ENCODE measurements at places on chromosomes 5 and 9.

DNA sequence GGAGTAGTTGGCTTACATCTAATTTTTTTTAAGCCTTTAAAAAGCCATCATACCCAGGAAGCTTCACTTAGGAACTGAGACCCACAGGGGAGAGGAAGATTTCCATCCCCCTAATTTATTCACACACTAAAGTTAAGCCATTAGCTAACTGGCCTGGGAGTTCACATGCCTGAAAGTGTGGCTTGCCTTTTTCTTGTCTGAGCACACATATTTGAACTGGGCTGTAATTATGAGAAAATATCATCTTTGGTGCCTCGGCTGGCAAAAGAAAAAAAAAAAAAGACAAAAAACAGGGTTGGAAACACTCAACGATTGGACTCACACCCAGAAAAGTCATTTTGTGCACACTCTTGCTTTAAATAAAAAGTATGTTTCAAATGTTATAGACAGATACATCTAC is 847.3 kb downstream of the MAT2B start:
- DNase-seq: no peak

DNA sequence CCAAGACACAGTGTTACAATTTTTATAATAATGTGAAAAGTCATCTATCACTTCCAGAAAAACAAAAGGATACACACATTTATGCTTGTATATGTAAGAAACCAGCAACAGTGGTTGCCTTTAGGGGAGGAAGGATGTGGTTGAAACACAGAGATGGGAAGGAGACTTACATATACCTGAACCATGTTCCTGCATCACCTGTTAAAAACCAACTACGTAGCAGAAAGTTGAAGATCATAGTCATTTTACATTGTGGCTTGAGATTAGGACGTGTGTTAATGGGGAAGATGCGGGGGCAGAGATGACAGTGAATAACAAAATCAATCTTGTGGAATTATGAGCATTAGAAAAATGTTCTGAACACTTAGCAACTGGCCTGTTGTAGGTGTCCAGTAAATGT is 307.3 kb downstream of the MLLT3 start:
- DNase-seq: no peak

DNA sequence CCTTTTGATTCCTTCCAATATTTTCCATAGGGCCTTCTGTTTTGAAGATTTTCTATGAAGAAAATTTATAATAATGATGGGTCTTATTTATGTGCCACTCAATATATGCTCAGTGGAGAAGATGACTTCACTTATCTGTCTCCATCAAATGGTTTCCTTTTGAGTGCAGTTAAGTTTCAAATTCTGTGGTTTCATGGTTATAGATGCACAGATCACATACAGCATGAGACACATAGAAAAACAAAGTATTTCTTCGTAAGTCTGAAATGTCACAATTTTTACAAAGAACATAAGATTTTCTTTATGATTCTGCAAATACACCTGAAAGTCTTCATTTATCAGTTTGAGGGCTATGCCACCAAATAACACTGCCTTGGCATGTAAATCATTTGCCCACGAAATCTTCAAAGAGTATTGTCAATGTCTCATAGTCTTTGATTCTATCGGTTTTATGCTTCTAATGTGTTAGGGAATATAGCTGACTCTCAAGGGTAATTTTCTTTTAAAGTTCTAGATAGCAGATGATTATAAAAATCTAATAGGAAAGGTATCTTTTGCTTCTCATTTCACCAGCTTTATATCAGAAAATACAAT is 14.1 kb downstream of the CFAP95 start:
- no peak for DNase-seq

- DNase-seq: no peak
Measured at GRCh38 chr9:122221183-122221811, 7.5 kb downstream of the LHX6 start.

DNA sequence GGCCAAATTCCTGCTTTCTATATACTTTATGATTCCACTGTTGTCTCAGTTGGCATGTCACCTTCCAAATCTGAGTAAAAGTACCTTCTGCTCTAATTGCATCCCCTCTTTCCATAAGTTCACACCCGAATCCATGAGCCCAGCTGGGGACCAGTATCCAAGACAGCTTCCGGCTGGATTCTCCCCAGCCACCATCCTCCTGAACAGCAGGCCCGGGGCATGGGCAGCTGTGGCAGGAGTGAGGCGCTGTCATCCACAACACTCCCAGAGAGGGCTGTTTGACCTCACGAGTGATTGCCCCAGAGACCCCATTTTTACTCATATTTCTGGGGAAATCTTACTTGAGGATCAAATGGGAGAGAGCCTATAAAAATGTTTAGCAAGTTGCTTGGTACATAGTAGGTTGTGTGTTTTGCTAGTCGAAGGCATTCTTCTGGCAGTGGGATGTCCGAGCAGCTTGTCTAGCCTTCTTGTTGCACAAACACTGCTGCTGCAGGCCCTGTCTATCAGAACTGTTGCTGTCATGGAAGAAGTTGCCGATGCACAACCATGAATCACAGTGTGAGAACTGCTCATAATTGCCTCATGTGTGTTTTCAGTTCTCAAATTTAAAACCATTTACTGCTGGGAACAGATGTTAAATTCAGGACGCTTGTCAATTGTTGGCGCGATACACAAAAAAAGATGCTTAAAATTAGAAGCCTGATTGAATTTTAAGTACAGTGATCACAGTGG is 93.8 kb downstream of the HSPA4 start:
- no peak for DNase-seq

DNA sequence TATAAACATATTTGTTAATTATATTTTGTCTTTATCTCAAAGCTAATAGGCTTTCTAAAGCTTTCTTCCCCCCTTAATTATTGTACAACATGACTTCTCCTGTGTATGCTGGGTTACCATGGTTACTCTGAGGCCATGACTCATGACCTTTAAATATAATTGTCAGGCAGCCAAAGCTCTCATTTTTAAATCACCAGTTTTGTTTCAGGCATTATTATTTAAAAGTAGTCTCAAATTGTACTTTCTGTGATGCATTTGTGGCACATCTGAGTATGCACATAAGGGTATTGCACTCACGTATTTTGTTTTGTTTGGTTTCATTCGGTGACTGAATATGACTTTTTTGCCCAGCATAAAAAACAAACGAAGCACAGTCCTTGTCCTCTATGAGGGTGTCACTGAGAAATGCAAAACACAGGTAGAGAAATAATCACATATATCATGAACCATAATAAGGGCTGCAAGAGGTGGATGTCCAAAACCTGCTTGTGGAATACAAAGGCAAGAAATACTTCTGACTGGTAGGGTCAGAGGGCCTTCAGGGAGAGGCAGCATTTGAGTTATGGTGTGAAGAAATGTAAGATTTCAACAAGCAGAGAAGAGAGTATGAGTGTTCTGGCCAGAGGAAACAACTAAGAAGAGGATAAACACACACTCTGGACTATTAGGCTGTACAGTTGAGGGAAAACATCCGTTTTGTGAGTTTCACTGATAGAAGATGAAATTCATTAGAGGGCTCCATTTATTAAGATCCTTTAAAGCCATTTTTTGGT is 2.1 kb downstream of the CCDC192 start:
- no peak for DNase-seq

GRCh38 chr5:83922699-83923098 is 202.0 kb upstream of the HAPLN1 start:
- DNase-seq: no peak

DNA sequence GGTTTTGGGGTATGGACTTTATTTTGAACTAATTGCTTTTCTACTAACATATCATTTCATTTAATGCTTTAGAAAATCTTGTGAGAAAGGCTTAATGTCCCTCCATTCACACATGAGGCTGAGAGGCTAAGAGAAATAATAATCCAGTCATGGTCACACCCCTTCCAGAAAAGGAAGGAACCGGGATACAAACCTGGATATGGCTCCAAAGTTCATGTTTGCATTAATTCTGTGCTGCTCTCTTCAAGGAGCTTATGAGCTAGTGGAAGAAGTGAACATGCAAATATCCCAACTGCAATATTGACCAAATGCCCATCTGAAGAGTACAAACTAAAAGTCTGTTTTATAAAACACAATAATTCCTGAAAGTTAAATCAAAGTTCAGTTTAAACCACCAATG is 732.1 kb upstream of the RIOK2 start:
- DNase-seq: no peak

- DNase-seq: no peak
Measured at GRCh38 chr5:2901096-2901495, 149.6 kb upstream of the IRX2 start.

- DNase-seq: peak; percentile 10
Measured at GRCh38 chr9:89880721-89881120, 275.9 kb downstream of the GADD45G start.

- DNase-seq: no peak
Measured at GRCh38 chr5:14212838-14213237, 69.7 kb downstream of the TRIO start.

- DNase-seq: no peak
Measured at GRCh38 chr9:111064160-111064837, 26.0 kb upstream of the LPAR1 start.

DNA sequence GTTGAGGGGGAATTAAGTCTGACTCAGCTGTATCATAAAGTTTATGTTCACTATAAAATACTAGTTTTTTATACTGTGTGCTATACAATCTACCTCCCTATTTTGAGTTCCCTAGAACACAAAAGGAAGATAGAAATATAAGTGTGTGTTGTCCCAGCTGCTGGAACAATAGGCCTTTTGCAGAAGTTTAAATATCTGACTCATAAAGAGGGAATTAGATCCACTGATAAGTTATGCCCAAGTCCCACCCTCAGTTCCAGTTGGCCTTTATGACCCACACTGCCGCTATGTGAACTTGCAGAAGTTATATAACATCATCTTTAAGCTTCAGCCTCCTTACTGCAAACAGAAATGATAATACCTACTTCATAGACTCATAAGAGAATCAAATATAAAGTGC is 88.5 kb upstream of the DAB2 start:
- no peak for DNase-seq

GRCh38 chr9:97237951-97238889 is 69.2 kb upstream of the CCDC180 start:
- DNase-seq: peak; percentile 75

GRCh38 chr5:135094339-135095051 is 60.5 kb upstream of the PITX1 start:
- no peak for DNase-seq

DNA sequence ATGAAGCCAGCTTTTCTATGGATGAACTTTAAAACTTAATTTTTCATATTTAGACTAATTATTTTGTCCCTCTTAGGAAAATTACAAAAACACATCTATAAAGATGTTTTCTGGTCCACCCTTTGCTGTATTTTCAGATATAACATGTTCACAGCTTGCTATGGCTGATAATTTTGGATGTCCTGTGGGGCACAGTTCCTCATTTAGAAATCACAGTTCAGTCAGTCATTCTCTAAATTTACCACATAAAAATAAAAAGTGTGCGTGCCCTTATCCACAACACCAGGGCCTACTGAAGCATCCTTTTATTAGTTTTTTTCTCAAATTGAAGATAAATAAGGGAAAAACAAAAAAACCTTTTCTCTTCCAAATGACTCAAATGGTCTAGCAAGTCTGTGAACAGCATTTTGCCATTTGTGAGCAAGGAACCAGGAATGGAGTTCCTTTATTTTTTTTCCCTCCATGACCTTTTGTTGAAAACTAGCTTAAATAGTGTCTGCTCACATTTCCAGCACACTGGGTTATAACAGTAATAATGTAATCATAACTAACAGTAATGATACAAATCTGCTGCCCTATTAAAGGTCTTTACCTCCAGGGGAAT is 87.1 kb downstream of the CEMIP2 start:
- no peak for DNase-seq

GRCh38 chr5:129904102-129904666 is at the start of gene CHSY3:
Gene CHSY3 (plus strand): TSS chr5:129904465.
- peak; percentile 66 for DNase-seq

DNA sequence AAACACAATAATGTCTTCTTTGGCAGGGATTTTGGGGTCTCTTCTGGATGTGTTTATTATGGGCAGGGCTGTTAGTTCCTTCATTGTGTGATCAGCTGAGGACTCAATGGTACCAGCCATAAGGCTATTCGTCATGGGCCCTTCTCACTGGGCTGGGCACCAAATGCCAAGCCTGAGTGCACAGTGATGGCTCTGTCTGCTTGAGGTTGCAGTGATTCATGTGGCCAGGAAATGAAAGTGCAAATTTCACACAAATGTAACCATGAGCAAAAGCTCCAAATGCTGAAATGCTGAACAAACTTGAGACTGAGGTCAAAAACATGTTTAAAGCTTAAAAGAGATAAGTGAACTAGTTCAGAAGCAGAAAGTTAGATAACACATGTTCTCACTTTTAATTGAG is 191.0 kb downstream of the TARS1 start:
- DNase-seq: no peak

GRCh38 chr9:107631788-107632187 is 142.2 kb upstream of the KLF4 start:
- no peak for DNase-seq

- peak; percentile 44 for DNase-seq
Measured at GRCh38 chr9:89919171-89919681, 314.4 kb downstream of the GADD45G start.

DNA sequence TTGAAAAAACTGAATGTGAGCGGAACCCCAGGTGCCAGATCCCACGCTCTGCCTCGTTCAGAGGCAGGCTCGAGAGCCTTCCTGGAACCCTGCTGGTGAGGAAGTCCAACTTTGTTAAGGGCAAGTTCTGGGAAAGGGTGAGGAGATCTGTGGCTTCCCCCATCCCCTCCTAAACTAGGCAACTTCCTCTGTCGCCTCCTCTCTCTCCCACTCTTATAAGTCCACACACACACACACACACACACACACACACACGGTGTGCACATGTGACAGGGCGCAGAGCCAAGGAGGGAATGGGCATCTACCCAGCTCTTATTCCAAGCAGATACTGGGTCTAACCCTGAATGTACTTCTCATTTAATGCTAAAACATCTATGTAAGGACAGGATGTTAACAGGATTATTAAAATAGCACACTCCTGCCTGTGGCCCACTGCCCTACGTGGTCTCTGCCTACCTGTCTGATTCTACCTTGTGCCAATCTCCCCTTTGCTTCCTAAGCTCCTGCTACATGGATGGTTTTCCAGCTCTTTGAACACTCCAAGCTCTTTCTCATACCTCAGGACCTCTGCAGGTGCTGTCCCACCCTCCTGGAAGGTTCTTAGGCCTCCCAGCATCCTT is 72.4 kb upstream of the FBXW11 start:
- DNase-seq: no peak

DNA sequence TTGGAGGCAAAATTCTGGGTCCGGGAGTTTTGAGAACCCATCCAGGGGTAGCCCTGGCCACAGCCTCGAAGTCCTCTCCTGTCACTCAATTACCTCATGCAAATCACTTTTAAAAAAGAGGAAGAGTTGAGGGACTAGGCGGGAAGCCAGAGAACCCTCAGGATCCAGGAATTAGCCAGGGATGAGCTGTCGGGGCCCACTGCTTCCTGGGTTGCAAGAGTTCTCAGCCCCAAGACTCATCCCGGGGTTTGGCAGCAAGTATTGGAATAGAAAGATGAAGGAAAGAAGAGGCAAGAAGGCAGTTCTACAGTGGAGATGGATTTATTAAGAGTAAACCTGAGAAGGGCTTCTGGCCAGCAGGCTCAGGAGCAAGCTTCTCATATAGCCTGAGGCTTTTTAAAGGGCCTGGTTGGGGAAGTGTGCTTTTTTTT is 25.6 kb downstream of the C9orf50 start:
- DNase-seq: no peak

Data from stimulated activated CD4-positive, alpha-beta T cell treated with anti-CD3 and anti-CD28 coated beads, Interleukin-2, amount 100 ng/mL, for 24 hours (primary cell).